Natural killer cell treated with Interleukin-12 subunit alpha and Interleukin-12 subunit beta and Interleukin-15 and Interleukin-18, amount 100 ng/mL, for 72 hours (primary cell): ENCODE measurements at places on chromosomes 7 and 10. TPM values are rescaled to one million over a fixed set of nuclear protein-coding genes. Genes with fewer than 3 reads are reported as not detected.
A peak's percentile ranks its signal among the peaks of the same experiment; 100 is the strongest.

TAS2R60 gene
- not detected for total RNA-seq

TRIM74 gene
- not detected for total RNA-seq

GIMAP1 gene
- 6.6 TPM for total RNA-seq

LRRC17 gene
- total RNA-seq = 0.81 TPM

HNRNPH3 gene
- 156 TPM for total RNA-seq

DNA sequence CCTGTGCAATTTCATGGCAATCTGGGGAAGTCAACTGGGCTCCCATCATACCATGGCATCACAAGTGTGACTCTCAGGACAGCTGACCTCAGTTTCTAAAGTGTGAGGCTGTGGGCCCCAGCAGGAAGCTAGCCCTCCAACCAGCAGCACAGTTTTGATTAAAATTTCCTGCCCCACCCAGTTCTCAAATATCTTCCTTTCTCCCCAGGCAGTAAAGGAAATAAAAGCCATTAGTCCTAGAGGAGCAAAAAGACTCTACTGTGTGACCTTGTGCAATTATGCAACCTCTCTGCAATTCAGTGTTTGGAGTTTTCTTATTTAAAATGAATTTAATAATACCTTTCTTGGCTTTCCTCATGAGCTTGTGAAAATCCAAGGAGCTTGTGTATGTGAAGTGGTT is 143.1 kb upstream of the CDCA7L start:
- DNase-seq = no peak

GRCh38 chr7:131294553-131294952 is 33.1 kb upstream of the MKLN1 start:
- DNase-seq = no peak

- DNase-seq = no peak
Observed at GRCh38 chr7:117323305-117323850, 520 bp upstream of the WNT2 start.

GRCh38 chr10:43350156-43350555 is 21.3 kb upstream of the FXYD4 start:
- DNase-seq = no peak

DNA sequence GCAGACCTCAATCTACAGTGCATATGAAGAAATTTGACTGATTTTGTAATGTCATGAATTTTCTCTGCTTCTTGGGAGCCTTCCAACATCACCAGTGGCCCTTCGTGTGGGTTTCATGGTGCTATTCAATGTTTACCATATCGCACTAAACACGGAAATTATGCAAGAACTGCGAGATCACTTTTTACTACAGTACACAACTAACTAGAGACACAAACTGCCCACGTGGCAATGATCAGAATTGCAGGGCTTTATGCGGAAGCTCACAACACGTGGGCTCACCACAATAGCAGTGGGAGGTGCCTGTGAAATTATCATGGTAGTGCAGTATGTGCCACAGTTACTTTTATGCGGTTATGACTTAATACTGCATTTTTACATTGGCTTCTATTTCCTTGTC is 449.7 kb upstream of the KLF6 start:
- DNase-seq = peak; percentile 92

DNA sequence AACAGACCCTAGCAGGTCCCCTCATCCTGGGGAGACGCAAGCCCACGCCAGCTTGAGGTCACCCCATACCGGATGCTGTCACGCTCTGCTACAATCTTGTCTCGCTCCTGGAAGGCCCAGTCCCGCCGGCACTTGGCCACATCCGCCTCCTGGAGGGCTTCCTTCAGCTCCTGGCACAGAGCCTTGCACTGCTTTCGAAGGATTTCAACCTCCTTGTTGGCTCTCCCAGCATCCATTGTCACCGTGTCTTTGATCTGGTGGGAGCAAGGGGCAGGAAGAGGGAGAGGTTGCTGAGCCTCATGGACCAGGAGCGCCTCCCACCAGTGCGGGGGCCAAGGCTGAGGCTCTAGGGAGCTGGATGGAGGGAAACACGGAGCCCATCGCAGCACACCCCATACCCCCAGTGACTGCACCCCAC is 90.9 kb downstream of the DLG5 start:
- no peak for DNase-seq

DNA sequence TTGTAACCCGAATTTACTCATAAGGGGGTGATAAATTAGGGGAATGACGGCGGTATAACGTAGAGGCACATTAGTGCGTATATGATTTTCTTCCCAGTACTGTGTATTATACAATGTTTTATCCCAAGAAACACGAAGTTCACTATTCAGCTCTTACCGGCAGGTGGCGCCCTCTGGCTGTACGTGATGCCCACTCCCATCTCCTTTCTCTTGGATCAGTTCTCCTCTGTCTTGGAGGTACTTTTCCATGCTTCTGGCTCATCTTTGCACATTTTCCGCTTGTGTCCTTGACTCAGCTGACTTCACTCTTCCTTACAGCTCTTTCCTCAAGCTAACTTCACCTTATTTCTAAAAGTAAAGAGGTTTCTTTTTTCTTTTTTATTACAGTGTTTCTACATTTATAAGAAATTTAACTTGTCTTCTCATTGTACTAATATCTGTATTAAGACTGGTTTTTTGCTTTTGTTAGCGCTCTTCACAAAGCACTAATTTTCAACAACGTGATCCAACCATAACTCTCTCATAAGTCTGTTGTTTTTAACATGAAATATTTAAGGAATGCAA is 21.3 kb downstream of the TMEM176B start:
- DNase-seq = peak; percentile 80
